ENCODE measurements at places on chromosomes 6 and 20.

- DNase-seq = no peak
Observed at GRCh38 chr6:106116125-106116832, 30.1 kb downstream of the PRDM1 start.

DNA sequence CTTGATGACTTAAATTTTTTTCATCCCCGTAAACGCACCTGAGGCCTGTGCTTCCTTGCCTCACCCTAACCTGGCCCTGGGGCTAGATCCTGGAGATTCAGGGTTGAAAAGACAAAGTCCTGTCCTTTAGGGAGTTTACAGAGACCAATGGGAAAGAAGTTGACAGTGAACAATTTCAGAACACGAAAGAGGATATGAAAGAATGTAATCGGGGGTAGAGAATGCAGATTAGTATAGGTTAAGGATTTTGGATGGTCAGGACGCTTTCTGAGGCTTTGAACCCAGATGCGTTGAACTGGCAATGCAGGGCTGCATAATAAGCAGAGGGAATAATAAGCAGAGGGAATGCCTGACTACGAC is 1.7 kb upstream of the FBXO5 start:
- no peak for DNase-seq

DNA sequence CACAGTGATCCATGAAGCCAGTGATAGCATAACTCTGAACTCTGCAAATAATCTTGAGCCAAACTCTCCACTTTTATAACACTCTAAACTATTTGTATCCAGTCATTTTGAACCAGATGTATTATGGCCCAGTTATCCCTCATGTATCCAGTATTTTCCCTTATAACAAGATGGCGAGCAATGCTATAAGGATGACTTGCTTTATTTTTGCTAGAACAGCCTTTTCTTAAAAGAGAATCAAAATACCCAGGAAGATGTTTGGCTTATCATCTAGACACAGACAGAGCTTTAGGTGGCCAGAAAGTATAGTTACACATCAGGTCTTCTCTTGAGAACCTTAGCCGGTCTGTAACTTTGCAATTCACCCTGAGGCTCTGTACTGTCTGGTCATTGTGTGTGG is 81.0 kb downstream of the DOK5 start:
- no peak for DNase-seq

DNA sequence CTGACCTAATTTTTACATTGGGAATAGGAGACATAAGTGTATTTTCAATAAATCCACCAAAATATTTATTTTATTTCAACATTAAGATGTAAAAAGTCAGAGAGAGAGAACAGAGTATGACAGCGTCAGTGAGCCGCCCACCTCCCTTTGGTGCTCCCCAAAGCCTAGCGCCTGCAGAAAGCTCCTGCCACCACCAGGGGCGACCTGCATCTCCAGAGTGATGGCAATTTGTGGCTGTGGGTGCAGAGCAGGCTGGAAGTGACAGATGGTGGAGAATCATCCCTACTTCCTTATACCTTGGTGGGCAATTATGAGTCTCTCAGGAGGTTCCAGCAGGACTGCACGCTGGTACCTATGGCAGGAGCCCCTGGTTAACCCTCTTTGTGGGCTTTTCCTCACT is 87.3 kb downstream of the PTPRT start:
- DNase-seq = no peak

Measured in AML-193 (cell line).